ENCODE measurements at places on chromosomes 1 and 21.

- no peak for DNase-seq
Observed at GRCh38 chr1:151720554-151720953, 768 bp upstream of the RIIAD1 start.

DNA sequence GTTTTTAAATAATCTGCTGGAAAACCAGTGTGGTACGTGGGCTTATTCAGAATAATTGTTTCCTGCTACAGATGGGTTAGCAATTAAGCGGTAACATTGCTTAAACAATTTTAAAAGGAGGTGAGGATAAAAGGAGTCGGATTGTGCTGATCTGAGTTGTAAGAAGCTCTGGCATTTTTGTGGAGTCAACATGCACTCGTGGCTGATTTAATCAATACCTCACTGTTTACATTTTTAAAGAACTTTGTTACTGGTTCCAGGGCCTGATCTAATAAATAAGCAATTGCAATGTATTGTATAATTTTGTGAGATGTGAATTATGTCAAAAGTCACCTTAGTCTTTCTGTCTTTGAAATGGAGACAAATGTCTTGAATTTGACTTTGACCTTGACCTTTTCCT is 474.0 kb downstream of the SETD4 start:
- DNase-seq, result no peak

DNA sequence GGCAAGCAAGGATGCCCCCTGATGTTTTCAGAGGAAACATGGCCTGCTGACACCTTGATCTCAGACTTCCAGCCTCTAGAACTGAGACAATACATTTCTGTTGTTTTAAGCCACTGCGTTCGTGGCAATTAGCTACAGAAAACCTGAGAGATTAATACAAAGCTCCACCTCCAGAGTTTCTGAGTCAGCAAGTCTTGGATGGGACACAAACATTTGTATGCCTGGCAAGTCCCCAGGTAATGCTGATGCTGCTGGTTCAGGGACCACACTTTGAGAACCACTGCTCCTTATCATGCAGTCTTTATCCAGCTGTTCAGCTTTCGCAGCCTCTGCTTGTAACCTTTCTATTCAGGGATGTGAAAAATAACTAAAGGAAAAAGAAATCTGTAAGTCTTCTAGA is 565.7 kb upstream of the PLXNA2 start:
- no peak for DNase-seq

DNA sequence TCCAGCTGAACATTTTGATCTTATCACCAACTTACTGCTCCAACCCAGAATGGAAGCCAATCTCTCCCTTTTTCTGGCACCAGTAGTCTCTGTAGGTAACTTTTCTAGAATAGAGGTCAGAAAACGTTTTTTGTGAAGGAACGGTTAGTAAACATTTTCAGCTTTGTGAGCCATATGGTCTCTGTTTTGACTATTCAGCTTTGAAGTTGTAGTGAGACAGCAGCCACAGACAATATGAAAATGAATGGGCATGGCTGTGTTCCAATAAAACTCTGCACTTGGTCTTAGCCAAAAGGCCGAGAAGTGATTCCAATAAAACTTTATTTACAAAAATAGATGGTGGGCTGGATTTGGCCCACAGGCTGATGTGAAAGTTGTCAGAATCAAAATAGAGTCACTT is 28.9 kb downstream of the MAP10 start:
- no peak for DNase-seq

- no peak for DNase-seq
Observed at GRCh38 chr1:66330722-66331141, 203.2 kb upstream of the SGIP1 start.

GRCh38 chr1:53869454-53870117 is 20.0 kb downstream of the YIPF1 start:
- DNase-seq, result no peak

DNA sequence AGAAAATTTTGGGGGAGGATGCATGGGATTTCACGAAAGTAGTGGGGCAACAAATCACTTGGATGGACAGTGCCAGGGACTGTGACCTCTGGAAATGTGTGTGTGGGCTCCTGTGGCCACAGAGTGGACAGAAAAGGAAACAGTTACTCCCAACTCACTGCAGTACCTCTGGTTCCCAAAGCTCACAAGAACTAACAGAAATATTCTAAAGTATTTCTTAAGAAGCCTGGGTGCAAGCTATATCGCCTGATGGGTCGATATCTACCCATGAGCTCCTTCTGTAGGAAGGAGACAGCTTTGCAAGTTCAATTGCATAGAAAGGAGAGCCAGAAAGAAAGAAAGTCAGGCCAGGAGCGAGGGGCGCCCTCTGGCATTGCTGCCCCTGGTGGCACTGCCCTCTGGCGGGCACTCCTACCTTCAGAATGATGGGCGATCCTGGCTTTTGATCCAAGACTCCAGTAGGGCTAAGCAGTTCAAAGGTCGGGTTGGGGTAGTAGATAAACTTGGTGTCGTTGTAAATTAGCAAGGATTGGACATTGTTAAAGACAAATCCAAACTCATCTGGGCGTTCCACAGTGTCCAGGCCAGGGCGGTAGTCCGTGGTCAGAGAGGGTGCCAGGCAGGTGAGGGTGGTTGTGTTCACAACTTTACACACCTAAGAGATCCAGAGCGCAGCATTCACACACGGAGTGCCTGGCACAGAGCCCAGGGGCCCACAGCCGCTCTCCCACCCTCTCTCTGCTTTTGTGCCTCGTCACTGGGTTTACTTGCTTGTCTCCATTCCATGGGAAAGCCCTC is 134.7 kb upstream of the CD34 start:
- DNase-seq, result no peak

Data from NCI-H748 treated with DMSO at 0.1 percent for 48 hours (cell line).